ENCODE measurements at places on chromosomes 7 and 10.

- no peak for DNase-seq
Measured at GRCh38 chr7:102317231-102318059, 30.8 kb downstream of the SH2B2 start.

GRCh38 chr7:30238721-30239441 lies 45.5 kb upstream of the ZNRF2 start:
- DNase-seq, result no peak

DNA sequence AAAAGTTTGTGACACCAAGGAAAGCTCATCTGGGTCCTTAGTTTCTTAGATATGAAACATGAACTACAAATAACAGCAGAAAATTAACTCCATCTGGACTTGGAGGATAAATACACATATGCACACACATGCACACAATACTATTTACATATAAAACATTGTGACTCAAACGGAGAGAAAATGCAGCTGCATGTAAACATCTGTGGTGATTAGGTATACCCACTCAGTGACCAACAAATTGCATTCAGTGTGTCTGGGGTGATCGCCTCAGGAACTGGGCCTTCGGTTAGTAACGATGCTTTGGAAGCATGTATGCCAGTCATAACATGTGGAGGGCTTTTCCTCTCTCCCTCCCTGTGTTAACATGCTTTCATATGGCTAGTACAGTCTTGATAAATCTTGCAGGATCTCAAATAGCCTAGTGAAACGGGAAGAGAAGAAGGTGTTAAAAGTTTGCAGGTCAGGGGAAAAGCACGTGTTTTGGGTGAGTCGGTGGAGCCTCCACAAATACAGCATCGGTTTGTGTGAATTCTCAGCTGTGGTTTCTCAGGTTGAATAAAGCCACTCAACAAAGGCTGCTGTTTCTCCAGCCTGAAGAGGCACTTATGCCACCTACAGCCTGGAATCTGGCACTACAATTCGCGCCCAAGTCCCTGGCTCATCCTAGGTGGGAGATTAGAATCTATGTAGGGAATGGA lies 8.7 kb upstream of the GLRX3 start:
- no peak for DNase-seq

DNA sequence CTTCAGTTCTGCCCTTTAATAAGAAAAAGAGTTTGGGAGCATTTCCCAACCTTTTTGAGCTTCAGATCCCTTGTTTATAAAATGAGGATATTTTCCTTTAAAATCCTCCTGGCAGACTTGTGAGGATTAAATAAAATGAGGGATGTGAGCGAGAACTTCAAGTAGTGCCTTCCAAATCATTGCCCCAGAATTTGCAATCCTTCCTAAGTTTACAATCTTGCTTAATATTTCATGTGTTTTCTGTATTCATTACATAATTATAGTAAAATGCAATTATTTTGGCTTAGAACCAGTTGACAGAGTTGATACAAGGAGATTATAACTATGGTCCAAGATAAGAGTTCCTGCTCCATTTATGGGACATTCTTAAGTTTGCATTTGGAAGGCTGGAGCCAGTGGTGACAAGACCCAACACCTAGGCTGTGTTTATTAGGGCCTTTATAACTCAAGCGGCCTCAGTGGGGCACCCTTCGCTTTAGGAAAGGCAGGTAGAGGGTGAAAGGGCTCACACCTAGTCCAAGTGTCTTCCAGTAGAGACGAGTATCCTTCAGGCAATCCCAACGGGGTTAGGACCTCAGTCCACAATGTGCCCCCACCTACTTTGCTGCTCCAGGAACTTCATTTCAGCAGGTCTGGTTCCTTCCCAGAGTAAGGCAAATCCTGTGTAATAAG lies 317.5 kb downstream of the WDR11 start:
- DNase-seq, result no peak

DNA sequence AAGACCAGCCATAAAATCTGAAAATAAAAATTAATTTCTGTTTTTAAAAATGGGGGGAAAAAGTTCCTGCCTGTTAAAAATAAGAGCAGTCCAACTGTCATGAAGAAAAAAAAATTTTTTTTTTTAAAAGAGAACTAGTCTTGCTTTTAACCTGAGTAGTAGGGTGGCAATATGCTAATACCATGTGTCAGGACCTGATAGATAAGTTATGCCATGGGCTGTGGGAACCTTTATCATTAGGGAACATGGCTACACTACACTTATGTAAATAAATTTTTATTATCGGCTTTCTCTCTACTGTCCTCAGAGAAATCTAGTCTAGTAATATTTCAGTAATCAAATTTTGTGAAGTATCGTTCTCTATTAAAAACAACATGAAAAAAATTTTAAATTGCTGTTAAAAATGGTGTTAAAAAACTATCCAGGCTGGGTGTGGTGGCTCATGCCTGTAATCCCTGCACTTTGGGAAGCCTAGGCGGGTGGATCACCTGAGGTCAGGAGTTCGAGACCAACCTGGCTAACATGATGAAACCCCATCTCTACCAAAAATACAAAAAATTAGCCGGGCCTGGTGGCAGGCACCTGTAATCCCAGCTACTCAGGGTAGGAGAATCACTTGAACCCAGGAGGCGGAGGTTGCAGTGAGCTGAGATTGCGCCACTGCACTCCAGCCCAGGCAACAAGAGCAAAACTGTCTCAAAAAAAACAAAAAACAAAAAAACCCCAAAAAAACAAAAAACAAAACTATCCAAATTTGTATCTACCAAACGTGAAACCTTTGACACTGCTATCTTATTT lies 20.7 kb downstream of the NT5C3A start:
- DNase-seq, result no peak

GRCh38 chr10:72875250-72876055 lies 18.1 kb upstream of the OIT3 start:
- no peak for DNase-seq

GRCh38 chr10:77490534-77491314 lies 146.9 kb downstream of the KCNMA1 start:
- DNase-seq, result no peak
